ENCODE measurements at places on chromosomes 7 and 10.

GRCh38 chr7:48360574-48360973 is 189.3 kb downstream of the ABCA13 start:
- no peak for DNase-seq

GRCh38 chr7:23196306-23196705 is 14.5 kb downstream of the NUP42 start:
- no peak for DNase-seq

GRCh38 chr10:44924261-44925040 is 13.3 kb downstream of the TMEM72 start:
- DNase-seq: no peak

DNA sequence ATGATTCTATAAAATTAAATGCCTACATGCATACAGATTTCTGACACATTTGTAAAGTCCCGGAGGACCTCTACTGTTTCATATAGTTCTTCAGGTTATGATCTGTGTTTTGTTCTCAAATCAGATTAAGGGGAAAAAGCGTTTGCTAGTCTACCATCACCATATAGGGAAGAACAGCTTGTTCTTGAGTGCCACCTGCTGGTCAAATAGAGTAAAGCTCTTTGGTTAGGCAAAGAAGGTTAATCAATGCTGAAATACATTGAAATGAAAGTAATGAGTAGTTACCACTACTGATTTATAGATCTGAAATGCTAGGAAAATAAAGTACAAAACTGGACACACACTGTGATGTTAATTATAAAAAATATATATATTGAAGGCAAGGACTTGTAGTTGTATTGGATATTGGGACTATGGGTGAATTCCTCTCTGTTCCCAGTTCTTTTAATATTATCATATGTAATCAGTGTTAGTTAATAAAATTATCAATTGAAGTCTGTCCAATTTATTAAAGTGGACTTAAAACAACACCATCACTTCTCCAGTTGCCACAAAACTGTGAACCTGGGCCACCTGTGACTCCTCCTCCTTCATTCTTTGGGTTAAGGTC is 72.6 kb upstream of the PDLIM1 start:
- DNase-seq: no peak

DNA sequence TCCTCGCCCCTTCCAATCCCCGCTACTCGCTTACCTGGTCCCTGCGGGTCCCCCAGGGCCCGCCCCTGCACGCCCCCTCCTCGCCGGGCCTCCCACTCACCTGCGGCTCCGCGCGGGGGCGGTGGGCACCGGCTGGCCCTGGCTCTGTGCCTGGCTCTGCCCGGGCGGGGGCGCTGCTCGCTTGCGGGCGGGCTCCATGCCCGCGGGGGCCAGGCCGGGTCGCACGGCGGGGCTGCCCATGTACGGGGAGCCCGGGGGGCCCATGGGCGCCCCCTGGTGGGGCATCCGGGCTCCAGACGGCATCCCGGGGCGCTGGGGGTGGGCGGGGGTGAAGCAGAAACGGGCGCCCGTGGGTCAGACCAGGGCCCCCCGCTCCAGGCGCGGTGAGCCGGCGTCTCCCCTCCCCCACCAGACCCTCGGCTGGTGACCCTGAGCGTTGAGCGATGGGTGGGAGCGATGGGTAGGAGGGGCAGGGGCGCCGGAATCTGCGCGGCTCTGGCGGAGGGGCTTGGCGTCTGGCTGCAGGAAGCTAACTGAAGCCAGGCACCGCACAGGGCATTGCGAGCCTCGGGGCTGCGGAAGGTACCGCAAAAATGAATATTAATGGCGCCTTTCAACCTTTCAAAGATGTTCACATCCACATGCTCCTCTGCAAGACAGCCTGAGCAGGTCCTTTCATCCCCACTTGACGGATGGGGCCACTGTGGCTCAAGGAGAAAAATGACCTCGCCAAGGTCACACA is 3.0 kb downstream of the SMARCD3 start:
- DNase-seq: no peak

- no peak for DNase-seq
Measured at GRCh38 chr10:360653-361052, 225.4 kb downstream of the ZMYND11 start.

DNA sequence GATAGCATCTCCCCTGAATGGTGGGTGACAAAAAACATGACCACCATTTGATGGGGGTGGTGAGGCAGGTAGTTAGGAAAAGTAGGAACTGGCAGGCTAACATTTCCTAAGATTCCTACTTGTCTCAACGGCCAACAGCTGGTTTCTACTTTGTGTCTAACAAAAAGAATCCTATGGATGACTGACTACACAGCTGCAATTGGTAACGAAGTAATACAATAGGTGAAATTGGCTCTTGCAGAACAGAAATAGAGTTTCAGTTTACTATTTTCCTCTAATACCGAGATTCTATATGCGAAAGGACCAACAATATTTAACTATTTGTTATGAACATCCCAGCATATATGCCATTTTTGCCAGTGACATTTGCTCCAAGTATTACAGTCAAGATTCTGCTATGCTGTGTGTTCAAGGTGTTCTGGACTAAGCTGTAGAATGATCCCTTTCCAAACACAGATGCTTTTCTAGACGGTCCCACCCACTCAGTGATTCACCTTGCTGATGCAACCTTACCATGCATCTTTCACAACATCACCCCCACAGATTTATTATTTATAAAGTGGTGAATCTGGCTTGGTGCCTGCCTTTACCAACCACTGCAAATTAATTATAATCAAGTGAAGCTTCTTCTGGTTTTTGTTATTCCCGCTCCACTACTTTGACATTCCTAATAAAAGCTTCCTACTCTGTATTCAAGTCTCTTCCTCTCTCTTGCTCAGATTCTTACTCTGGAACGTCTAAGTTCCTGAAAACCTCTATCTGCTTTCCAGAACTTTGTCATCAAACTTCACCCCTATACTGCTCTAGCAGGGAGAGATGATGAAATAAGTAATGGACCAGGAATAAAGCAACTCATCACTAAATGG is 16.8 kb downstream of the BBIP1 start:
- no peak for DNase-seq

- no peak for DNase-seq
Measured at GRCh38 chr10:25682203-25682851, 251.7 kb upstream of the MYO3A start.

DNA sequence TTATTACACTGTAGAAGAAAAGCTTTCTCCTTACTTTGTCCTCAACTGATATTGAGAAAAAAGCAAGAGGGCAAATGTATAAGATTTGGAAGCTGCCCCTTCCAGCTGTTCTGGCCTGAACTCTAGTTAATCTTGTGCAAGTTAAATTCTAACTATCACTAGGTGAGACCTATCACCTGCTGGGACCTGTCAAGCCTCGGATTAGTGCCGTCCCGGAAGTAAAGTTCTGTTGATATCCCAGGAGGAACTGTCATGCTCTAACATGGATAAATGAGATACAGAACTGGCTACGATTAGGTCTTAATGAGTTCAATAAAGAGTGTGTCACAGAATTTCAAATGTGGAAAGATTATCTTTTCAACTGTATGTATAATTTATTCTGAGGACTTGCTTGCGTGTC is 1.2 kb upstream of the BPGM start:
- DNase-seq: no peak

DNA sequence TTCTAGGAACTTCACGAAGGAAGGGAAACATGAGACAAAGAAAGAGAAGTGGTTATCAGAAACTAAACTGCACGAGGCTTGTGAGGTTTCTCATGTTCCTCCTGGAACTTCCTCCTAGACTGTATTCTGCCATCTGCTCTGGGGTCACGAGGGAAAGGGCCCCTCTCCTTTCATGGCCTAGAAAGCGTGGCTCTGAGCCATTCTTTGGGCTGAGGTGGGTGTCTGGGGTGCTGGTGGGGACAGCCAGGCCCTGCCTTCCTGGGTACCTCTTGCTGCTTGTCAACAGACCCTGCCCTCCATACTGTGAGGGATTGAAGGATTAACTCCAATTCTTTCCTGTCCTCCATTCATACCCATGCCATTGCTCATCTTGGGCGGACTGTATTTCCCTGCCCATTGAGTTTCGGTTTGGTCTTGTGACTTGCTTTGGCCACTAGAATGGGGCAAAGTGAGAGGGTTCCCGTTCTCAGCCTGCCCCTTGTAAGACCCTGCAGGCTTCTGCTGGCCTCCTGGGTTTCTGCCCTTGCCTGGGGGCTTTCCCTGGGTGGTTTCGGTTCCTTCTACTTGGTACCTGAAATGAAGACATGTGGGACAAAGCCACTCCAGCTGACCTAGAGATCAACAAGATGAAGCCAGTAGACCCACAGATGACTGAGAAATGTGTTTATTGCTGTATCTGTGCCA is 14.9 kb upstream of the GIMAP8 start:
- DNase-seq: no peak

DNA sequence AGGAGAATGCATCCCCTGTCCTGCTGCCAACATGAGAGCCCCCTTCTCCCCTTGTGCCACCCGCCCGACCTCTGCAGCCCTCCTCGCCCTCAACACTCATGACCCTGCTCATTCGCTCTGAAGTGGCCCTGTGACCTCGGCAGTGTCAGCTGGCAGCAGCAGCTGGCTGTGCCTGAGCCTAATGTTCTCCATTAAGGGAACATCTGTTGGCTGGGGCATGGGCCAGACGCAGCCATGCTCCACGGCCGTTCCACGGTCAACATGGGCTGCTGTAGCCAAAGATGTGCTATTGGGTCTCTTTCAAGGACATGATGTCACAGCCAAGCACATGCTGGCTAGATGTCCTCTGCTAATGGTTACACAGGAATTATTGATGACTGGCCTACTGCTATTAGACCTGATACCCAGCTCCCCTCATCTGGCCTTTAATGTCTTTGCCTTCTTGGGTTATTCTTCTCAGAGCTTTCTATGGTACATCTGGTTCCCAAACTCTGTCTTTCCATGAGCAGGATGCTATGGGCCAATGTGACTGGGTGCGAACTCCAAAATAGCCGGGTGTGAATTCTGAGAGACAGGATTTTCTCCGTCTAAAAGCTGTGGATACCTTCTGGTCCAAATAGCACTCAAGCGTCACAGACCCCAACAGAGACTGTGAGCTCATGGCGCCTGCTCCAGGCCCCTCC is 22.4 kb downstream of the ADCYAP1R1 start:
- DNase-seq: no peak

GRCh38 chr7:44541876-44542610 is 913 bp upstream of the NPC1L1 start:
- no peak for DNase-seq

- peak; percentile 9 for DNase-seq
Measured at GRCh38 chr7:1664711-1665548, 5.1 kb upstream of the ELFN1 start.

DNA sequence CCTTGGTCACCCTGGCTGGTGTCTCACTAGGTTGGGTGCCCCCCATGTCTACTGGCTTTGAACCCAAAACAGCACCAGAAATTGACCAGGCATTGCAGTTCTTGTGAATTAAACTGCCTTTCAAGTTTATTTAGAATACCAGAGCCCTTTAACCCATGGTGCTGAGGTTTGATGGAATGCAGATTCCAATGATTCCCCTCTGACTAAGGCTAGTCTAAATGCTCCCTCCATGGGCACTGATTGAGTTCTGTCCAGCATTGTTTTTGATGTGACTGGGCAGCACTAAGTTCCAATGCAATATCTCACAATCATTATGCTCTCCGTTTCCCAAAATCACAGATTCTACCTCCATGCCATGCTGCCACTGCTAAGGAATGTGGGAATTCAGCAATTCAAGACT is 1047.4 kb upstream of the LRRN3 start:
- DNase-seq: no peak

GRCh38 chr7:86913709-86914108 is 145.7 kb downstream of the ELAPOR2 start:
- no peak for DNase-seq

GRCh38 chr7:111011520-111011919 is 79.4 kb upstream of the LRRN3 start:
- no peak for DNase-seq

- no peak for DNase-seq
Measured at GRCh38 chr7:150520145-150520544, 5.5 kb downstream of the GIMAP7 start.

DNA sequence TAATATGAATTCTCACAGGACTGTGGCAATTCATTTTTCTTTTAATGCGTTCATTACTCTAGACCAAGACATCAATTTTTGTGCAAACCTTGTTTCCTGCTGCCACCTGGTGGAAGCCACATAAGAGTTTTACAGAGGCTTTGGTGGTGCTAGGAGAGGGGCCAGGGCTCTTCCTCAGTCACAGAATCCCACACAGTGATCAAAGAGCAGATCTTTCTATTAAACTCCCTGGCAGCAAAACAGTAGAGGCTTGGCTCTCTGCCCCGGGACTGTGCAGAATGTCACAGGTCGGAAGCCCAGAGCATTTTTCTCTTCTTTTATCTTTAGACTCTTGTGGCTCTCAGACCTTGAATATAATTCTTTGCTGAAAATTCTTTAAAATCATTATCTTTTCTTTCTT is 506.4 kb upstream of the C7orf33 start:
- DNase-seq: no peak

DNA sequence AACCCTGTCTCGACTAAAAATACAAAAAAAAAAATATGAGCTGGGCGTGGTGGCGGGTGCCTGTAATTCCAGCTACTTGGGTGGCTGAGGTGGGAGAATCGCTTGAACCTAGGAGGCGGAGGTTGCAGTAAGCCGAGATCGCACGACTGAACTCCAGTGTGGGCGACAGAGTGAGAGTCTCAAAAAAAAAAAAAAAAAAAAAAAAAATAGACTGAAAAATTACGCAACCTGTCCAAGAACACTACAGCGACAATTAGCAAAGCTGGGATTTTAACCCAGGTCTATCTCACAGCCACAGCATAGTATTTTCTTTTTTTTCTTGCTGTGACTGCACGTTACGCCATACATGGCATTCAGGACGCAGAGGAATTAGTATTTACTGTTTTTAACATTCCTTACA is 1.1 kb upstream of the RABGEF1 start:
- DNase-seq: no peak

- DNase-seq: no peak
Measured at GRCh38 chr7:144069953-144070352, 342 bp downstream of the OR2A25 start.

DNA sequence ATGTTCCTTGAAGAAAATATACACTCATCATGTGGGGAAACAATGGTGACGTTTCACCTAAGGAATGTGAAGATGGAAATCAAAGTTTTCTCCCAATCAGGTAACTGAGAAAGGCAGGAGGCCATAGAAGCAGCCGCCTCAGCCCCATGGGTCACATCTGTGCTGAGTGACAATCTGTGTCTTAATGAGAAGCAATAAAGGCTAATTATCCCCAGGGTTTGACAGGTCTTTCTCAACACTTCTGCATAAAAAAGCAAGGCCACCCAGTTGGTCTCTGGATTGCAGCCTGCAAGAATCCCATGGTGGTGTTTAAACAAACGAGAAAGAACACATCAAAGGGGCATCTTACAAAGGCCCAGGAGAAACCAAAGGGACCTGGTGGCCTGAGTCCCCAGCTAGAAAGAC is 91.1 kb upstream of the TNS3 start:
- DNase-seq: no peak

DNA sequence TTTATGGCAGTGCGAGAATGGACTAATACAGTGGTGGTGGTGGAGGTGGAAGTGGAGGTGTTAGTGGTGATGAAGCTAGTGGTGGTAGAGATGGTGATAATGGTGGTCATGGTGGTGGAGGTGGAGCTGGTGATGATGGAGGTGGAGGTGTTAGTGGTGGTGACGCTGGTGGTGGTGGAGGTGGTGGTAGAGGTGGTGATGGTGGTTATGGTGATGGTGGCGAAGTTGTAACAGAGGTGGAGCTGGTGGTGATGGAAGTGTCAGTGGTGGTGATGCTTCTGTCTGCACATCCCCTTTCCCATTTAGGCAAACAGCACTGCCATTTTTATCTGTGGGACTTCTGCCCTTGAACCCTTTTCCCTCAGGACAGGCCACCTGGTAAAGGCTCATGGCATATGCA is 7.4 kb upstream of the PTPRN2 start:
- no peak for DNase-seq
